Cerebellum (tissue), 4 donors: ENCODE measurements at places on chromosomes 12 and 14. TPM values are rescaled to one million over a fixed set of nuclear protein-coding genes. Genes with fewer than 3 reads are reported as not detected.

The IFI27L2 gene
- 11.5 TPM for total RNA-seq

The WNT5B gene
- 4.9 TPM for total RNA-seq

The TUNAR gene
- total RNA-seq: 7.3 TPM

The GMFB gene
- 128 TPM for total RNA-seq

The GLT8D2 gene
- total RNA-seq: 9.2 TPM

The FGF6 gene
- total RNA-seq: not detected

DNA sequence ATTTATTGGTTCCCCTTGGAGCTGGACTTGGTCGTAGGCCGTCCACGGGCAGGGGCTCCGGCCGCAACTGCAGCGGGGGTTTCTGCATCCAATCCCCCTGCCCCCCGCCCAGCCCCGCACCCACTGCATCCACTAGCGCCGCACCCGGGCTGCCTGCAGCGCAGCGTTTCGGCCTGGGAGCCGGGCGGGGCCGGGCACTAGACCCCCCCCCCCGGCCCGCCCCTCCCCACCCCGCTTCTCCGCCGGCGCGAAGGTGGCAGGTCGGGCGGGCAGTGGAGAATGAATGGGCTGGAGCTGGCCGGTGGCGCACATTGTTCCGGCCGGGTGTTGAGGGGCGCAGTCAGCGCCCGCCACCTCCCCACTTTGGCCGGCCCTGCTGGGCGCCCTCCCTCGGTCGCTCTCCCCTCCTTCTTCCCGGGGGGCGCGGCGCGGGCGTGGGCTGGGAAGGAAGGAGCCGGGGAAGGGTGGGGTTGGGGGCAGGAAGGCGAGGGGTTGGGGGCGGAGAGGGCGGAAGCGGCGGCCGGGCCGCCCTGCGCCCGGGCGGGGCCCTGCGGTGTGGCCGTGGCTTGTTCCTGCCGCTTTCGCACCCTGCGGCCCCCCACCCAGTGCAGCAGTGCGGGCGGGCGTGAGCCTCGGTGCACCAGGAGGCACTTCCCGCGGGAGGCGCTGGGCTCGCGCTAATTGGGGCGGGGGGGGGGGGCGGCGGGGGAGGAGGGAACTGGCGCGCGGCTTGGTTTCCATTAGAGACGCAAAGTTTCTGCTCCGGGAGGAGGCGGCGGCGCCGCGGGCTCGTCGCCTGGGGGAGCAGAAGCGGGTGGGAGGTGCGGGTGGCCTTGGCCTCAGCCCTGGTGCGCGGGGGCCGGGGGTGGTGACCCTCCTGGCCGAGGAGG is 841 bp downstream of the CALM1 start:
- DNase-seq: peak; percentile 53

- DNase-seq: no peak
Observed at GRCh38 chr14:55433880-55434804, 6.3 kb downstream of the TBPL2 start.

- peak; percentile 90 for DNase-seq
Observed at GRCh38 chr12:94186278-94187241, 38.2 kb downstream of the PLXNC1 start.

DNA sequence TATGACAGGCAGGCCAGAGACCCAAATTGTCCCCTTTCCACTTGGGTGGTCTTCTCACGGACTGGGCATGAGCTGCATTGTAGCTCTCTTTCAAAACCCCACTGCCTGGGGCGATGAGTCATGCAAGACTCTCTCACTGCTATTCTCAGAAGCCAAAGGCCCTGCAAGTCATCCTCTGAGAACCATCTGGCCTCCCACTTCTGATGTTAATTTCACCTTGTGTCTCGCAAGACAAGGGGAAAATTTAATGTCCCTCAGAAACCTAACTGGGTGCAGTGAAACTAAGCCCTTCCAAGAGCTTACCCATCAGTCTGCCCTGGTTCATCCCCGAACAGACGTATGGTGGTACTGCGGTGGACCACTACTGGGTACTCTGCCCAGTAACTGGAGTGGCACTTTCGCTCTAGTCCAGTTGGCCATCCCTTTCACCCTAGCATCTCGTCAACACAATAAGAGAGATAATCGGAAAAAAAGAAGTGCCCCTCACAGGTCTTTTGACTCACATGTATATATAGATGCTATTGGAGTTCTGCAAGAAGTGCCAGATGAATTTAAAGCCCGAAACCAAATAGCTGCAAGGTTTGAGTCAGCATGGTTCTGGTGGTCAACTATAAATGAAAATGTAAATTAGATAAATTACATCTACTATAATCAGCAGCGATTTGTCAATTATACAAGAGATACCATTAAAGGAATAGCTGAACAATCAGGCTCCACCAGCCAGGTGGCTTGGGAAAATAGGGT is 31.3 kb upstream of the LALBA start:
- no peak for DNase-seq

GRCh38 chr14:102333390-102333789 is 13.8 kb downstream of the ZNF839 start:
- DNase-seq: no peak

- DNase-seq: no peak
Observed at GRCh38 chr14:22502551-22502950, 86.5 kb downstream of the DAD1 start.

- no peak for DNase-seq
Observed at GRCh38 chr12:8453796-8454195, 2.0 kb upstream of the CLEC6A start.

DNA sequence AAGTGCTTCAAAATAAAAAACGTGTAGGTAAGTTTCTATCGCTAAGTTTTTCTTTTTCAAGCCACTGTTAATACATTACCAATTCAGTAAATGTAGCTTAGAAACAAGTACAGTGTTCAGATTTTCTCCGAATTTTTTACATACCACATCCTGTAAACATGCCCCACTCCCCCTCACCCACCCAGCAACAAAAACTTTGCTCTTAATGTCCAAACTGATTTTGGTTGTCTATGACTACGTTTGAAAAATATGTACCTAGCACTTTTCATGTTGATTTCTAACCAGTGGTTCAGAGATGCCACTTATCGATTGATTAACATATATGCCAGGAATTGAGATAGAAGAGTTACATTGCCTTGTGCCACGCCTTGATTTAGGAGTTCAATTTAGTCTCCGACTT is 663 bp upstream of the LIN7A start:
- no peak for DNase-seq

GRCh38 chr12:124455336-124455735 is 112.1 kb downstream of the NCOR2 start:
- DNase-seq: no peak

GRCh38 chr12:113955109-113955970 is 10.8 kb downstream of the RBM19 start:
- no peak for DNase-seq
